ENCODE measurements at places on chromosomes 3 and 15.

- no peak for DNase-seq
These were observed 496.1 kb downstream of the FOXP1 start for GRCh38 chr3:71087143-71088018.

DNA sequence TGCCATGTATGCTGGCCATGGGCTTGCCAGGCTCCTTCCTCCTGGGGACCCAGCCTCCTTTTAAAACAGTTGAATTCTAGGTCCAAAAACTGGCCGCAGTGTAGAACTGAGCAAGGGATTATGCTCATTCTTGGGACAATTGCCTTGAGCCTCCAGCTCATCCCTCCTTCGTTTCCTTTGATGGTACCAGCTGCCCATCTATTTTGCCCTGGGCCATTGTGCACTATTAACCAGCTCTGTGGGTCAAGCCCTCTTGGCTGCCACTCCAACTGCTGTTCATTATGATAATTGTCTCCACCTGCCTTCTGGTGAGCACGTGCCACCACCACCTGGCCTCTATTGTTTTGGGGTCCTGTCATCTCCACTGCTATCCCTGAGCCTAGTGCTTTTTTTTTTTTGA, 75.8 kb upstream of the SYN2 start:
- no peak for DNase-seq

DNA sequence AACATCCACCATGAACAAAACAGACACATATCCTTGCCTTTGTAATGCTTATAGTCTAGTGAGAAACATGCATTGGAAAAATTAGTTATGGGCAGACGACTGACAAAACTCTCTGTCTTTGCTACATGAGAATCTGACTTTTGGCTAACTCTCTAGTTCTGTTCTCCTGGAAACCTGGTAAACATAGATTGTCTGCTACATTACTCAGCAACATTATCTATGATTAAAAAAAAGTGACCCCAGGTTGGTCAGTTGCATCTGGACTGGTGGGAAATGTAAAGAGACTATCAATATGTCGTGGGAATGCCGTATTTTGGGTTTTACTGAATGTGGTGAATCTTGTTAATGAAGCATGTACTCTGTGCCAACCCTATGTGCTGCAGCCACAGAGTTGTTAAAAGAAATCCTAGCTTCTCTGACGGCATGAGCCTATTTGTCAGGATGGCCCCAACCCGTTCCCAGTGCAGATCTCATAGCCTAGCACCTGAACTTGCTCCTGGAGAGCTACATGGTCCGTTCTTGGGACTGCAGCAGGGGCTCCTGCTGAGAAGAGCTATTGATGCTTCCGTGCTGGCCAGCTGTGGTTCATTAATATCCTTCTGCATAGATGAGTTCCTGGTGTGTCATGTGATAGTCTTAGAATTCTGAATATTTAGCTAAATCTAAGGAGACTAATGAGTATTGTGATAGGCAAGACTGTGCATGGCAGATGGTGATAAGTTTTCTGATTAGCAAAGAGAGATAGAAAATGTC, 311.7 kb upstream of the ZNF717 start:
- no peak for DNase-seq

- DNase-seq = no peak
These were observed 408.9 kb downstream of the GAP43 start for GRCh38 chr3:116032176-116032575.

- DNase-seq = no peak
These were observed 41.8 kb upstream of the CCNL1 start for GRCh38 chr3:157201648-157202278.

DNA sequence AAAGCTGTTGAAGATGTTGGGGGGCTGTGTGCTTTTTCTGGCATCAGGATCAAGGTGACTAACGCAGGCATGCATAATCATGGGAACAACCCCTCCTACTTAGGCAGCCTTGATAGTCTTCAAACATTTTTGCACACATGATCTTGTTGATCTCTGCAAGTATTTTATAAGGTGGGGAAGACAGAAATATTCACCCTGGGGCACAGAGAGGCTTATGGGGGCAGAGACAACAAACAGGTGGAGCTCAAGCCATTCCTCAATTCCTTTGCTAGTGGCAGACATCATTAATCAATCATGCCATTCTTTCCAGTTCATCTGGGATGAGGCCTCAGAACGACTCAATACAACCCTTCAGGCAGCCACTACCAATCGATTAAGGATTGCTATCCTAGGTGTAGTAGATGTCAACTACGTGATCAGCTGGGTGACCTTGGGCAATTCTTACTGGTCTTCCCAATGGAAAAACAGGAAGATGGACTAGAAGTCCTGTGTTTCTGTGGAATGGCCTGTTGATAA, 110.3 kb upstream of the SMAD3 start:
- DNase-seq = no peak

DNA sequence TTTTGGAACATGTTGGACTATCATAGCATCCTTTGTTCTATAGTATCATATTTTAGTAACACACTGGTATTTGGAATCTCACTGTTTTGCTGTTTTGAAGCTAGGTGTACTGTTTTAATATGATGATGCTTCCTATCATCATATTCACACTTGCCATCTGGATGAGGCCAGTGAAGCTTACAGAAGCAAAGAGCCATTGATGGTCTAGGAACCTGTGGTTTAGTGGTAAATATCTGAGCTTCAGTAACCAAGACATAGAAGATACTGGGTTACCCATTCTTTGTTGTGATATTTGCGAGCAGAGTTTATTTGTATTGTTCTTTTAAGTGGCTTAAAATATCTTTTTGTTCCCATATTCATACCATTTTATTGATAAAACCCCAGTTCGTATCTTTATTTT, 304.1 kb downstream of the SATB1 start:
- DNase-seq = no peak

GRCh38 chr3:137642831-137643230, 121.3 kb upstream of the SOX14 start:
- no peak for DNase-seq
